Activated CD4-positive, alpha-beta T cell treated with anti-CD3 and anti-CD28 coated beads for 24 hours (primary cell): ENCODE measurements at places on chromosomes 2 and 18.
A peak's percentile ranks its signal among the peaks of the same experiment; 100 is the strongest.

GRCh38 chr2:120391911-120392665, 46.2 kb downstream of the INHBB start:
- DNase-seq: no peak

GRCh38 chr18:57942493-57942892, 101.5 kb upstream of the NEDD4L start:
- DNase-seq: no peak

DNA sequence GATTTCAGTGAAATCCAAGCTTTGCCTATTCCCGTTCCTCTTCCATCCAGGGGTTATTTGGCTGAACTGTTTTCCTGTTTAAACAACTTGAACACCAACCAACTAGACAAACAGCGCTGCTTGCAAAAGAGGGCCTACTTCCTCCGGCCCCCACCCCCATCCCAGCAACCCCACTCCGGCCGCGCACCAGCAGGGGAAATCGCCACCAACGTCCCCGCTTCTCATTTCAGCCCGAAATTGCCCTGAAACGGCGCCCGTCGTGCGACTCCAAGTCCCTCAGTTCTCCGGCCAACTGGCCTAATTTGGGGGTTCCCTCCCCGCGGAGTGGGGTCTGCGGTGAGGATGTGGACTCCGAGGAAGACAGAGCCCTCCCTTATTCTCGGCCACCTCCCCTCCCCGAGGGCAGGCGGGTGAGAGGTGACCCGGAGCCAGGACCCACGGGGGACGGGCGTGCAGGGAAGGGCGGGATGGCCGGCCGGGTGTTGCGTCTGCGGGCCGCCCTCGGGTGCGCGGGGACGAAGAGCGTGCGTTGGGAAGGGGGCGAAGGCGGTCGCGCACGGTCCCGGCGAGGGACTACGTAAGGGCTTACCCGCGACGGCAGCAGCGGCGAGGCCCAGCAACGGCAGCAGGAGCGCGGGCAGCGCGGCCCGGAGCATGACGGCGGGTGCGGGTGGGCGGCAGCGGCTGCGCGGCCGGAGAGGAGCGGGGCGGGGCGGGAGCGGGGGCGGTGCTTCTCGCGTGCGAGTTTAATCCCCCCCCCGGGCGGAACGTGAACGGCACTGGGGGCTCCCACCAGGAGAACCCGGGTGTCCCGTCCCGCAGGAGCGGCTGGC, at the start of gene CD302:
Gene CD302 (minus strand): TSS at position 666 of the 833 bp plus-strand sequence. CDS start 10 bp downstream, at position 656.
- peak; percentile 27 for DNase-seq

DNA sequence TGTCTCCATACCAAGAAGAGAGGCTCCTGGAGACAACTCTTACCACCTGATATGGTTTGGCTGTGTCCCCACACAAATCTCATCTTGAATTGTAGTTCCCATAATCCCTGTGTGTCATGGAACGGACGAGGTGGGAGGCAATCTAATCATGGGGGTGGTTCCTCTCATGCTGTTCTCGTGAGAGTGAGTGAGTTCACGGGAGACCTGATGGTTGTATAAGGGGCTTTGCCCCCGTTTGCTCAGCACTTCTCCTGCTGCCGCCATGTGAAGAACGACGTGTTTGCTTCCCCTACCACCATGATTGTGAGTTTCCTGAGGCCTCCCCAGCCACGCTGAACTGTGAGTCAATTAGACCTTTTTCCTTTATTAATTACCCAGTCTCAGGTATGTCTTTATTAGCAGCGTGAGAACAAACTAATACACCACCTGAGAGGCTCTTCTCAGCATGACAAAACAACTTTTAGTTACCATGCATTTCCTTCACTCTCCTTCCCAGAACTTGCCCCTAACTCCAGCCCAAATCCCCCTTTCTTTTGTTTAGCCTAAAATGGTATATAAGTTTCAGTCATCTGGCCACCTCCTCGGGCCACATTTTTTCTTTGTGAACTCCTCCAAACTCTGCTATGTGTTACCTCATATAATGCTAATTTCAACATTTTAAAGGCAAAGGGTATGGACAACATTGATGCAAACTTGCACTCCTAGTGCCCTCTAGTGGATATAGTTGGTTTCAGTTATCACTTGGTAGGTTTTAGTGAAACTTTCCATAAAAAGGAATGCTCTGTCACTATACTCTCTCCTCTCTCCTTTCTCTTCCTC, 58.6 kb upstream of the SLC25A52 start:
- no peak for DNase-seq

- DNase-seq: no peak
Measured at GRCh38 chr2:219406861-219407230, 11.3 kb upstream of the DES start.

GRCh38 chr2:236841389-236841788, 244.3 kb upstream of the COPS8 start:
- DNase-seq: no peak

DNA sequence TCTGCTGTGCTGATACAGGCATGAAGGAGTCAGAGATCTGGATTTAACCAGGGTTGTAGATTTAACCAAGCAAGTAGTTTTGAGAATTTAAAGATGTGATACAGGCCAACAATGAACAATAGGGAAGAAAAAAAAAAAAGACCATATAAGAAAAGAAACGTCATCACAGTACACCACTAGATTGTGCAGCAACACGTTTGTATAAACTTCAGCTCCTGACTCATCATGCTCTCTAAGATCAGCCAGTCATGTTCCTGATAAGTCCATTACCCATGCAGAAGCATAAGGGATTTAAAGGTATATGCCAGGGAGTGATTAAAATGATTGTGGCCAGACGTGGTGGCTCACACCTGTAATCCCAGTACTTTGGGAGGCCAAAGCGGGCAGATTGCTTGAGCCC, 22.3 kb upstream of the ERICH2 start:
- no peak for DNase-seq

DNA sequence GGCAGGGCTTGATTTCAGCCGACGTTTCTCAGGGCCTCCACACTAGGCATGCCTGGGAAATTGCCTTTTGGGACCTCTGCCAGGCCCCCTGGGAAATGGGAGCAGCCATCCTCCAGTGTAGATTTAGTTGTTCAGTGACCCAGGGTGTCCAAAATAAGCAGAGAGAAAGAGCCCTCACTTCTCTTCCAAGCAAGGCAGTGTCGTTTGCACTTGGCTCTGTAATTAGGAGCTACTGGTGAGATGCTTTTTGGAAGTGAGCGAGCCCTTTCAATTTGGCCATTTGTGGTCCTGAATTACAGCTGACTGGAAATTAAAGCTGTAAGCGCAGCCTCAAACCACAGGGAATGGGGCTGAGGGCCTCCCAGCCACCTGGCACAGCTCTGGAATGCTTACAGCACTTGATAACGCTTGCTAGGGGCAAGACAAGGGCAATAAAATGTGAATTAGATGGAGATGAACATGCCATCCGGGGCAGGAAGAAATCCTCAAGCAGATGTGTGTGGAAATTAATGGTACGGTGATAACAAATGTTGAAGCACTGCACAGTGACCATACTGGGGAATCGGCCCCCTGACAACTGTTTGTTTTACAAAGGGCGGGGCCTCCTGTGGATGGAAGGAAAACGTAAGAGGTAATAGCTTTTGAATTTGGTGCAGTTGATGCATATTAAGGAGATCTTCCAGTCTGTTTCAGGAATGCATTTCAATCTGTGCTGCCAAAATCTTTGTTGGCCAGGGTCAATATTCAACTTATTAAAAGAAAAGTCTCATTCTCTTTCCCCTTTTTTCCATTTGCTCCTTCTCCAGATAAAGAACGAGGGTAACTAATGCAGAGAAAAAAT, 173.1 kb downstream of the UXS1 start:
- no peak for DNase-seq
